ENCODE measurements at places on chromosomes 13 and 19.

DNA sequence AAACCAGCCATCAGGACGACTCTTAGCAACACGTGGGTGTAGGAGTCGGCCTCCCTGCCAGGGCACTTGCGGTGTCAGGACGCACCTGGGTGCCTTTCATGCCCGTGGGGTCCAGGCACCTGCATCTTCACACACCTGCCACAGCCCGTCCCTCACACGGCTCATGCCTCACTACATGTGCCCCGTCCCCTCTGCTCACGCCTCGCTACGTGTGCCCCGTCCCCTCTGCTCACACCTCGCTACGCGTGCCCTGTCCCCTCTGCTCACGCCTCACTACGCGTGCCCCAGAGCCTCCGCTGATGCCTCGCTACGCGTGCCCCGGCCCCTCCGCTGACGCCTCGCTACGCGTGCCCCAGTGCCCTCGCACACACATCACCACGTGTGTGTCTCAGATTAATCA is 58.0 kb upstream of the F7 start:
- no peak for DNase-seq

DNA sequence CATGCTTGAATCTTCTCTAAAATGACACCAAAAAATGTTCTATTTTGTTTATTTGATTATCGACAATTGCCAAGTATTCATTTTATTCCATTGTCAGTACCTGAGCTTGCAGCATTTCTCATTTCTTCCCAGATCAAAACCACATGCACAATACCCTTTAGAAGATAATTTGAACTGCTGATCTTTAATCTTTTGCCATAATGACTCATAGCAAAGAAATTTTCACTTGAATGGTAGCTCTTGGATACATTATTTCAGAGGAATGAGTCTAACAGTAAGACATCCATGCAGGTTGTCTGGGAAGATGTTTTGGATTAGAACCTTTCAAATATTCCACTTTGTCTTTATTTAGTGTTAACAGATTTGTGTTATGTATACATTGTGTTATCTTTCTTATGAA is 42.0 kb upstream of the RXFP2 start:
- no peak for DNase-seq

DNA sequence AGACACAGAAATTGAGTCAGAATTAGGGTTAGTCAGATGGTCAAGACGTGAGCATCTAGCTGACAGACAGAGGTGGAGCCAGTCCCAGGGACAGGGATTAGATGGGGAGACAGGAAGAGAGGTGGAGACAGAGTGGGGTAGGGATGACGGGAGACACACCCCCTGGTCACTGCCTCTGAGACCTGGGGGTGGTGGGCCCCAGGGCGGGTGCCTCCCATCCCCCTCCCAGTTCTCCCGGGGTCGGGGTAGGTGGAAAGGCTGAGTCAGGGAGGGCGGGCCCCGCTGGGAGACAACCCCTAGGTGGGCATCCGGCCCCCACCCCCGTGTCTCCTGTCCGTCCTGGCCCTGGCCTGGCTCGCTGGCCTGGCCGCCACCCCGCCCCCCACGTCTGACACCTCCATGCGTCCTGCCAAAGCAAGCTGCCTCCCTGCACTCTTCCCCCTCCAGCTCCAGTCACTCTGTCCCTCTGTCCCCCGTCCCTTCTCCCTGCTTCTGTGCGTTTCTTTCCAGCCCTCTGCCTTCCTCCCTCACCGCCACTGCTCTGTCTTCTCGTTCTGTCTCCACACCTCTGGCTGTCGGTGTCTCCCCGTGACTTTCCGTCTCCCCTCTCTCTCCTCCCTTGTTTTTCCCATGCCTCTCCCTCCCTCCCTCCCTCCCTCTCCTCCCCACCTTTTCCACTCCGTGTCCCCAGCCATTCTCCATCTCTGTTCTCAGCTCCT is 15.1 kb downstream of the CCDC97 start:
- DNase-seq, result no peak

- no peak for DNase-seq
Observed at GRCh38 chr19:38039966-38040365, 133.0 kb downstream of the SIPA1L3 start.

DNA sequence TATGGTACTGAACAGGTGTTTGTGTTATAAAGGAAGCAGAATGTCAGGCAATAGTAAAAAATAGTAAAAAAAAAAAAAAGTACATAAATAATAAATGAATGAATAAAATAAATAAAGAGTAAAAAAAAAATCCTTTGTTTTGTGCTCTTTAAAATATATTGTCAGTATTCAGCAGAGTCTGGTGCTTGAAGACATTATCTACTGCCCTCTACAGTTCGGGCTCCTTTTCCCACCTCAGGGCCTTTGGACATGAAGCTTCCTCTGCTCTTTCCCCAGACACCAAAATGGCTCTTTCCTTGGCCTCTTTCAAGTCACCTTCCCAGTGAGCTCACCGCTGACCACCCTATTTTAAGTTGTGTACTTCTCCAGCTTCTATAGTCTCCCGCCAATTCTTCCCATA is 137.5 kb downstream of the TNFRSF19 start:
- no peak for DNase-seq
